ENCODE measurements at places on chromosomes 4 and X.

DNA sequence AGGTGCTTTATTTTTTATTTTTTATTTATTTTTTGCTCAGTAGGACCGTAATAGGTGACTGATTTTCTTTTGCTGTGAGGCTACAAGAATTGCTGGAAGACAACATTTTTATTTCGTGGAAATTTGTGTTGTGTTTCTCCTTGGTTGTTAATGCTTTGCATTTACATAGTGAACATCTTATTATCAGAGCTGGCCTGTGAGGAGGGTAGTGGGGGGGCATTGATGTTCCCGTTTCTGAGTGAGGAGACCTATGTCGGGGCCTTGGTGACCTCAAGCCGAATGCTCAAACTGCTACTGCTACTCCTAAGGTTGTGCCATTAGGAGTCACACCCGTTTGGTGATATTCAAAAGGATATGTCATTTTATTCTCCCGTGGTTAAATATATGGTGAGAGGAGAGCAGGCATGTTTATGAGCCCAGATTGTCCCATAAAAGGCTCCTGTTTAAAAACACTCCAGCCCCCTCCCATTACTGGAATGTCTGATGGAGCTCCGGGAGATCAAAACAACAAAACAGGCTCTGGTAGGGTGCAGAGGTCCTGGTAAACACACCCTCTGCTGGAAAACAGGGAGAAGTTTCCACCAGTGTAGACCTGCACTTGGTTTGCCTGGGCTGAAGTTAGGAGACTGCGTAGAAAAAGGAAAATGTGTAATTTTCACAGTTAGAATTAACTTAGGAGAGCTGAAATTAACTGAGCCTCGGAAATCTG lies 5.6 kb downstream of the PDGFRA start:
- no peak for DNase-seq

- no peak for DNase-seq
Observed at GRCh38 chr4:39514888-39515401, 12.3 kb downstream of the UGDH start.

DNA sequence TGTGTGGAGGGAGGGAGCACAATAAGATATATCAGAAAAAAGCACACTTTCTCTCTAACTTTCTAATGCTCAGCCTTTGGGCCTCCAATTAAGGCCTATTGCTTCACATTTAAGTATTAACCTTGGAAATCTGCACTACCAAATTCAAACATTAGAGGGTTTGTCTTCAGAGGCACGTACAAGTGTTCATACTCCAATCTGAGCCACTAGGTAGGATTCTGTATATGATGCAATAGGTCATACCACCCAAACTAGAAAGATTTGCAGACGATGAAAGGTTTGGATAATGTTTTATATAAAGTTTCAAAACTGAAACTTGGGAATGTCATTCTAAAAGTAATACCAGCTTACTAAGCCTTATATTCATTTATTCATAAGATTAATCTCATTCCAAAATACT lies 106.4 kb downstream of the MID1 start:
- no peak for DNase-seq

DNA sequence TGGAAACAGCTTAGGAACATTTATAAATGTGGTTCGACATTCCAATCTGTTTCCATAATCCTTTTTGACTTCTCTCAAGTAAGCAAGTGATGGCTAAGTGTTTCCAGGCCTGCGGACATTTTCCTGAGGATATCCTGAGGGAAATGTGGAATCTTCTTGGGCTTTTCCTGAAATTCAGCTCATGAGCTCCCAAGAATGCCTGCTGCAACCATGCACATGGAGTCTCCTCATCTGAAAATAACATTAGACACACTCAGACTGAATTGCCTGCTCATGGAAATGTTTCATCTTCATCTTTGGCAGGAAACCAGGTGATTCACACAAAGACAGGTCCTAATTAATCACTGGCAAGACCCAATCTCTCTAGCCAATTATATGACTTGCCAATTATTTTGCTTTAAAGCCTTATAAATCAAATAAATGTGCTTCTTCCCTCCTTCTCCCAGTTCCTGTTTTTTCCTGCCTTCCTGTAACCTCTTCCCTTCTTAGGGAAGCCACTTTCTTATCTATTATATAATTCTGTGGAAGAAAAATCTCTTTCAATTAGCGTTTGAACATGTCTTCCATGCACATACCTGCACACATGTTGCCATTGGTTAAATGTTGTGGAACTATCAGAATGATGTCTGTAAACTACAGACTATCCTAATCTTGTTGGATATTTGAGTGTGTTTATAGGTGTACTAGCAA lies 104.6 kb upstream of the MXRA5 start:
- no peak for DNase-seq

DNA sequence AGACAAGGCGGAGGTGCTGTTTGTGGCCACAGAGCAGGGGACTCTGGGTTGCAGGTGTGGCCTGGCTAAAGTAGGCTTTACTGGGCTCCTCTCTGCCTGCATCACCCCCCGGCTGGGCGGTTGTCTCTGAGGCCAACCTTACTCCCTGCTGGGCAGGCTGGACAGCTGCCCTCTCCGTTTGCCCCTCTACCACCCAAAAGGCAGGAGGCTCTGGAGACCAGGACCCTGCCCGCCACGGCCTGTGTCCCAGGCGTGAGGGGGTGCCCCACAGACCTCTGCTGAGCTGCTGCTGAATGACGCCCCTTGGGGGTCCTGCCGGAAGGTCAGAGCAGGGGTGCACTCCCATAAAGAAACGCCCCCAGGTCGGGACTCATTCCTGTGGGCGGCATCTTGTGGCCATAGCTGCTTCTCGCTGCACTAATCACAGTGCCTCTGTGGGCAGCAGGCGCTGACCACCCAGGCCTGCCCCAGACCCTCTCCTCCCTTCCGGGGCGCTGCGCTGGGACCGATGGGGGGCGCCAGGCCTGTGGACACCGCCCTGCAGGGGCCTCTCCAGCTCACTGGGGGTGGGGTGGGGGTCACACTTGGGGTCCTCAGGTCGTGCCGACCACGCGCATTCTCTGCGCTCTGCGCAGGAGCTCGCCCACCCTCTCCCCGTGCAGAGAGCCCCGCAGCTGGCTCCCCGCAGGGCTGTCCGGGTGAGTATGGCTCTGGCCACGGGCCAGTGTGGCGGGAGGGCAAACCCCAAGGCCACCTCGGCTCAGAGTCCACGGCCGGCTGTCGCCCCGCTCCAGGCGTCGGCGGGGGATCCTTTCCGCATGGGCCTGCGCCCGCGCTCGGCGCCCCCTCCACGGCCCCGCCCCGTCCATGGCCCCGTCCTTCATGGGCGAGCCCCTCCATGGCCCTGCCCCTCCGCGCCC lies 920 bp downstream of the HTT-AS start:
- DNase-seq = peak; percentile 82

DNA sequence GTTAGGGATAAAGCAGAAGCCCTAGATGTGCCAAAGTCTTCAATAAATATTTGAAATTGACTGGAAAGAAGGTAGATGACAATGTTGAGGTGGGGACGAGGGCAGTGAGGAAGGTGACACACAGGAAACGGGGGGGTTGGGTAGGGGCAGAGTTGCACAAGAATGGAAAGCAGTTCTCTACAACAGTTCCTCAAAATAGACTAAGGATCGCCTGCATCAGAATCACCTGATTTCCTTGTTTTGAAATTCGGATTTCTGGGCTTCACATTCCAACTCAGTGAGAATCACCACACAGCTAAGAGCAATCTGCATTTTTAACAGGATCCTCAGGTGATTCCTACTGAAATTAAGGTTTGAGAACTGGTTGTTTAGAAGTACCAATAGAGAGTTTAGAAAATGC lies 70.6 kb downstream of the ARFIP1 start:
- no peak for DNase-seq

- DNase-seq = no peak
Observed at GRCh38 chr4:181388061-181388460, 855.1 kb upstream of the TENM3 start.

DNA sequence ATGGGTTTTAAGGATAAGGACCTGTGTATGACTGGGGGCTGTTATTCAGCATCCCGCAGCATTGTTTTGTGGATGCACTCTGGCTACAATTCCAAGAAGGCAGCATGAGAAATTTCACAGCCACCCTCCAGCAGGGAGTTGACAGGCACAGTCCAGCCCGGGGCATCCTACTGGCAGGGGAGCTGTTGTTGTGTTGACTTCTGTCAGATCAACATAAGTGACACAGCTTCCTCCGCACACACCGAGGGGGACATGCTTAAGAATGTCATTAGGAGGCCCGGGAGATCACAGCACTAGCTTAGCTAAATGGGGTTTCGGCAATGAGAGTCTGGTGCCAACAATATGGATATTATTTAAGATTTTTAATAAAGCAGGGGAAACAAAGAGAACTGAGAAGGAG lies 326.5 kb downstream of the ASMT start:
- no peak for DNase-seq

DNA sequence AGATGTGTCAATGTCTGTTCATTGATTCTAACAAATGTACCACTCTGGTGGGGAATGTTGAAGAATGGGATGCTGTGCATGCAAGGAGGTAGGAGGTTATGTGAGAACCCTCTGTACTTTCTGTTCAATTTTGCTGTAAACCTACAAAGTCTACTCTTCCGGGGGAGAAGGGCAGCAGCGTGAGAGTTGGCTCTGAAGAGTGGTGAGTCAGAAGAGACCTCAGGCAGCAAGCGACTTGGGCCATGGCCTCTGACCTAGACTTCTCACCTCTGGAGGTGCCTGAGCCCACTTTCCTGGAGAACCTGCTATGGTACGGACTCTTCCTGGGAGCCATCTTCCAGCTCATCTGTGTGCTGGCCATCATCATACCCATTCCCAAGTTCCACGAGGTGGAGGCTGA lies 26.7 kb downstream of the MANBA start:
- DNase-seq = no peak

GRCh38 chr4:4681653-4682052 lies 139.8 kb upstream of the STX18 start:
- DNase-seq = no peak

- DNase-seq = no peak
Observed at GRCh38 chr4:53016099-53016820, 154.1 kb downstream of the RASL11B start.

GRCh38 chrX:112779139-112779538 lies 61.5 kb downstream of the AMOT start:
- DNase-seq = no peak

DNA sequence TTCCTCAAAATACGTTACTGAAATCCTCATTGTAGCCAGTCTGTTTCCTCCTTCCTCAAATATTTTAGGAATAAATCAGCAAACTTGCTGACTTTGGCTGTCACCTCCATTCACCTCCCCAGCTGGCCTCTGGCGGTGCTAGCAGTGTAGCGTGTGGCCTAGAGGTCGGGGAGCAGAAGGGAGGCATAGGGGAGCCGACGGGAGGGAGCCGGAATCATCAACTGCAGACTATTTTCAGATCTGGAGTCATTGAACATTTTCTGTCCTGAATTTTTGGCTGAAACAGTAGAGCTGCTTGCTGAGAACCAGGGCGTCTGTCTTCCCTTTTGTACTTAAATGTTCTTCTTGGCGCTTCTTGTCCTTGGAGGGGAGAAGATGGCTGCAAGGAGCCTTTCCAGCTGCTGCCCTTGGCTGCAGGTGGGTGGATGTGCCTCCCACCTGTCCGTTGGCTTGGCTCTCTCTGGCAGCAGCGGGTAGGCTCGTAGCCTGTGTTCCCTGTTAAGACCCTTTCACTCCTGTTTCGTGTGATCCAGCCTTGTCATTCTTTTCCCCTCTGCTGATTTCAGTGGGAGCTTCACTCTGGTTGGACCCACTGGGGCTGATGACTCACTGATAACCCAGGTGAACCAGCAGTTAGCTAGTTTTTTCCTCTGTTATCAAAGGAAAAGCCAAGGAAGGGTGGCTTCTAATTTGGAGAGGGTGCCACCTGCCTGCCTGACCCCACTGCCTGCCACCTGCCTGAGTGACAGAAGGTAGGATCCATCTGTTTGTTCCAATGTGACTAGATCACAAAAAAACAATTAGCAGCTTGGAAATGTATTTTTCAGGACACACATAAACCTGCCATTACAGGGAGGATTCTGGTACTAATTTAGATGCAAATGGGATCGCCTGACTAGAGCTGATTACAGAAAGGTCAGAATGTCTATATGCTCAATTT lies 135.9 kb downstream of the GATB start:
- DNase-seq = peak; percentile 17

DNA sequence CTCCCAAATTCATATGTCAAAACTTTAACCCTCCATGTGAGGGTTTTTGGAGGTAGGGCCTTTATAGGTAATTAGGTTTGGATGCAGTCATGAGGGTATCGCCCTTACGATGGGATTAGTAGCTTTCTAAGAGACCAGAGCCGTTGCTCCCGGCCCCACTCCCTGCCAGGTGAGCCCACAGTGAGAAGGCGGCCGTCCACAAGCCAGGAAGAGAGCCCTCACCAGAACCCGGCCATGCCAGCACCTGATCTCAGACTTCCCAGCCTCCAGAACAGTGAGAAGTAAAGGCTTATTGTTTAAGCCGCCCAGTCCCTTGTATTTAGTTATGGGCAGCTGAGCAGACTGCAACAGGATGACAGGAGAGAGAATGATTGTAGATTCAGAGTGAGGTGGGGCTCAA lies 40.8 kb downstream of the DCTD start:
- DNase-seq = no peak

DNA sequence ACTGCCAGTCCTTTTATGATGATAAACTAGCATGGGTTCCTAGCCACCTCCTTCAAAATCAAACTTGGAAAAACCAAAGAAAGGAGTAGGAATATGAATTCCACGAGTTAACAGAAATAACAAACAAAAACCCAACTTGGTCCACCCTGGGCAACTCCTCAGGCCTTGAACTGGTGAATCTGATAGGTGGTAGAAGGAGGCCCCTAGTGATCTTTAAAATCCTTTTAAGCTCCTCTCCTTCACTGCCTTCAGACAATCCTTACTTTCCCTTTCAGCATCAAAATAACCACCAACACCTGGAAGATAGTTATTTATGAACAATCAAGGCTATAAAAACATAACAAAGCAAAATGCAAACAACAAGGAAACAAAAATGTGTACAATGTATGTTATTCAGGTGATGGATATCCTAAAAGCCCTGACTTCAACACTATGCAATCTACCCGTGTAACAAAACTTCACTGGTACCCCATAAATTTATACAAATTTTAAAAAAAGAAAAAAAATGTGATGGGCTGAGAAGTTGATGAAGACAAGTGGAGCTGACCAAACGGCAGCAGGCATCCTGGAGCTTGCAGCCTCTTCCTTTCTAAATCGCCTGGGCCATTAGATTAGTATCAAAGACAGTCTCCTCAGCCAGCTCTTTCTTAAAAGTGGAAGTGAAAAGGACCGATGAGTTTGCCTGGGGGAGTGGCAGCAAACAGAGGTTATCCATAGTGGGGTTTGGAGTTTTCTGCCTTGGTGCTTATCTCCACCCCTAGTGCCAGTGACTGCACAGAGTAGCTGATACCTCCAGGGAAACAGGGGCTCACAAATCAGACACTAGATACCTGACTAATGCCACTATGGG lies 179.6 kb downstream of the TMA16 start:
- no peak for DNase-seq

- no peak for DNase-seq
Observed at GRCh38 chr4:26406346-26406975, 83.8 kb downstream of the CCKAR start.

- no peak for DNase-seq
Observed at GRCh38 chr4:83618991-83619645, 83.2 kb downstream of the GPAT3 start.

GRCh38 chr4:51851090-51851936 lies 8.4 kb downstream of the DCUN1D4 start:
- no peak for DNase-seq

- DNase-seq = no peak
Observed at GRCh38 chr4:156146571-156146970, 192.9 kb upstream of the CTSO start.
